Neural progenitor cell (in vitro differentiated cells): ENCODE measurements at places on chromosomes 6 and 20. TPM values are rescaled to one million over a fixed set of nuclear protein-coding genes. Genes with fewer than 3 reads are reported as not detected.

DNA sequence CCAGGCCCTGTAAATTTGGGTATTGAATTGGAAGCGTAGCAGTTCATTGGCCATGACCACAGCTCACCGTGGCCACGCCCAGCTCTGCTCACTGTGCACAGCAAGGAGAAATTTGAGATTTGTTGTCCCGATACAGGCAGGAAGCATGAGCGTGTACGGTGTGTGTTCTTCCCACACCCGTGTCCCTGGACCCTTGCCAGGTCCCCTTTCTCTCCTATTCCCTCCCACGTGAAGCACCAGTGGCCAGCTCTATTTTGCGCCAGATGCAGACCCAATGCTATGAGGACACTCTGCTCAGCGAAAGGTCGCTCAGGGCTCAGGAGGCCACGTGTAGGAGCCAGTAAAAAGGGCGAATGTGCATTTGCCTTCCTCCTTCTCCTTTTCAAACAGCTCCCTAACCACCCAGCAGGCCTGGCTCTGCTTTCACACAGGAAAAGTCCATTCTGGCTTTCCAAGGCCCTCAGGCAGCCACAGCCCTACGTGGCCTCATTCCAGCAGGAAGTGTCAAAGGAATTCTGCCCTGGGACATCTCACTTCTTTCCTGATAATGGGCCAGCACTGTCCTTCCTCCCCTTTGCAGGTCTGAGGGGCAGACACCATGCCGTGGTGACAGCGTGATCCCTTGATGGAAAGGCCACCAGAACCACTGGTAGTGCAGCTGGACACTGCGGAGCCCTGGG, 499.2 kb upstream of the CDH4 start:
- no peak overlapping the region for H3K27ac ChIP-seq
- DNase-seq = no peak
- H3K4me3 ChIP-seq = no peak overlapping the region
- no peaks in the 10 kb centered on the region for H3K4me1 ChIP-seq
- no peaks in the 10 kb centered on the region for H3K36me3 ChIP-seq

DNA sequence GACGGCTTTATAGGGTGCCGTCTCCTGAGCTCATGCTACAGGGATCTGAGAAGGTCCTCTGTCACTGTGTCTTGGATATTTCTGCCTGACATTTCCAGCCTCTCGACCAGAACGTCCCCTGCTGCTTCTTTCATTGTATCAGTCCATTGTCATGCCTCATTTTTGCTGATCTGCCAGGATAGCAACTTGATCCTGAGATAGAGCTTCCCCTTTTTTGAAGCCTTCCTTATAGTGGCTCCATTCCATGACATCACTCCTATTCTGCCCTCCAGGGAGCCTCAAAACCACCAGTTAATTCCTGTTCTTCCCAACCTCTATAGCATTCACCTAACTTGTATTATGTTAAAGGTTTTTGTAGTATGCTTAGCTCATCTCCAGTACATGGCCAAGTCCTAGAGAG, 431.8 kb upstream of the NOX3 start:
- H3K27me3 ChIP-seq = no peaks in the 10 kb centered on the region
- peaks cover 14% of the 10 kb centered on the region for H3K4me1 ChIP-seq
- H3K36me3 ChIP-seq = no peaks in the 10 kb centered on the region

- no peak overlapping the region for H3K4me3 ChIP-seq
- no peaks in the 10 kb centered on the region for H3K4me1 ChIP-seq
- no peaks in the 10 kb centered on the region for H3K27me3 ChIP-seq
- H3K27ac ChIP-seq = no peak overlapping the region
- DNase-seq = no peak
Measured at GRCh38 chr6:109282756-109283155, 99.5 kb downstream of the CD164 start.

Gene TFAP2D
- not detected in 2 replicates for total RNA-seq

GRCh38 chr20:25546048-25546447, 39.3 kb downstream of the NINL start:
- H3K27me3 ChIP-seq = no peaks in the 10 kb centered on the region
- H3K4me1 ChIP-seq = peaks cover 29% of the 10 kb centered on the region
- H3K36me3 ChIP-seq = no peaks in the 10 kb centered on the region
- no peak overlapping the region for H3K27ac ChIP-seq

- DNase-seq = peak; percentile 57
- H3K36me3 ChIP-seq = no peaks in the 10 kb centered on the region
- no peak overlapping the region for H3K27ac ChIP-seq
- no peak overlapping the region for H3K4me3 ChIP-seq
Measured at GRCh38 chr20:19995220-19995863, 21.8 kb upstream of the NAA20 start.

Gene TSPO2
- total RNA-seq = not detected in 2 replicates

Gene CLPSL1
- not detected in 2 replicates for total RNA-seq

Gene DEFB126
- total RNA-seq = not detected in 2 replicates

DNA sequence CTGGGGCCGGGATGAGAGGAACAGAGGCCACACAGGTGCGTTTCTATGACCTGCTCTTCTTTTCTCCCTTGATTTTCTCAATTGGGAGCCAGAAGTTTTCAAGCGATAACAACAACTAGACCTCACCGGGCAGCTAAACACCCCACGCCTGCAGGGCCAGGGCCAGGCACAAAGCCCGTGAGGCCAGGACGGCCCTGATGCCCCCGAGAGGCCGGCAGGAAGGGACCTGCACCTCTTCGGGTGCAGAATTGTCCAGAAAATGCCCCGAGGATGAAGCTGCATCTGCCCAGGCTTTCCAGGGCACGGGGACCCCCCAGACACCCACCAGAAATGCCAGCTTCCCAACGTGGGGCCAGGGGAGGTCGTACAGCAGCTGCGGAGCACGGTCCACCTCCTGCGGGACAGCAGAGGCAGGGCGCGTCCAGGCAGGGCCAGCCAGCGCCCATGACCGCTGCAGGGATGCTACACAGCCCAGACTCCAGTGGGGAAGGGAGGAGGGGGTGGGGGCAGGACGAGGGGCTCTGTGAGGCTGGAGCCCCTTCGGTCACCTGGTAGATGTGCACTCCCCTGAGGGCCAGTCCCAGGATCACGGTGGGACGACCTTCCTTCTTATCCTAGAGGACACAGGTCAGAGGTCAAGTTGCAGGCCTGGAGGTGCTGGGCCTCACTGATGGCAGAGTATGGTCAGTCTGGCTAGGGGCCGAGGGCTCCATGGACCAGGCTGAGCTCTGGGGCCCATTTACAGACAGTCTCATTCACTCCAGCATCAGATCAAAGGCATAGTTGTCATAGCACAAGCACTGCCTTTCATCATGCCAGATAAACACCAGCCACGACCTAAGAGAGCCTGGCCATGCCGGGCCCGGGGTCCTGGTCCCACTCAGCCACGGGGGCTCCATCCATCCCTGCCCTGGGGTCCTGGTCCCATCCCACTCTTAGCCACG, 16.4 kb downstream of the FRMD1 start:
- H3K4me3 ChIP-seq = no peak overlapping the region
- no peaks in the 10 kb centered on the region for H3K36me3 ChIP-seq
- no peak overlapping the region for H3K27ac ChIP-seq
- no peaks in the 10 kb centered on the region for H3K4me1 ChIP-seq
- no peaks in the 10 kb centered on the region for H3K27me3 ChIP-seq

Gene OVOL2
- 0.25 and 0.62 TPM in 2 replicates for total RNA-seq

Gene SMPDL3A
- 1.2 and 2.0 TPM in 2 replicates for total RNA-seq

DNA sequence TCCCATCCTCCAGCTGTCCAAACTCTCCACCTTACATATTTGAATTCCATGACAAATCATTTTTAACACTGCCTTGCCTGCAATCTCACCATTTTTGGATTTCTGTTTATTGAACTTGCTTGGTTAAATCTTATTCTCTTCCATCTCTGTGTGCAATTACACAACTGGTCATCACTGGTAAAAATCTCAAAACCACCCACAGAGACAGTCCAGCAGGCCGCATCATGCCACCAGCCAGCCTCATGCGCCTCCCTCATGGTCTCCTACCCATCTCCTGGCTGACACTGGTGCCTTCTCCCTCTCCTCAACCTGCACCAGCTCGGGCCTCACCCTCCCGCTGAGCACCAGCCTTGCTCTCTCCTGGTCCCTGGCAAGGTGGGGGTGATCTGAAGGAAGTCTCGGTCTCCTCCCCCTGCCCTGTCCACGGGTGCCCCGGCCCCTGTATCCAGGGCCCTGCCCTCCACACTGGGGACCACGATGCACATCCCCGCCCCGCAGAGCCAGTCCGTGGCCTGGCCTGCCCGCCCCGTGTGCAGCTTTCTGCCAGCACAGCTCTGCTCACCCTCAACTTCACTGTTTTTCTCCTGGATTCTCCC, 92.0 kb downstream of the THBS2 start:
- no peak overlapping the region for H3K4me3 ChIP-seq
- no peaks in the 10 kb centered on the region for H3K36me3 ChIP-seq
- H3K27ac ChIP-seq = no peak overlapping the region
- no peaks in the 10 kb centered on the region for H3K27me3 ChIP-seq

GRCh38 chr6:474453-475185, 83.1 kb downstream of the IRF4 start:
- H3K27me3 ChIP-seq = no peaks in the 10 kb centered on the region
- H3K36me3 ChIP-seq = no peaks in the 10 kb centered on the region
- H3K4me3 ChIP-seq = no peak overlapping the region
- DNase-seq = peak; percentile 40
- peaks cover 24% of the 10 kb centered on the region for H3K4me1 ChIP-seq
- no peak overlapping the region for H3K27ac ChIP-seq

DNA sequence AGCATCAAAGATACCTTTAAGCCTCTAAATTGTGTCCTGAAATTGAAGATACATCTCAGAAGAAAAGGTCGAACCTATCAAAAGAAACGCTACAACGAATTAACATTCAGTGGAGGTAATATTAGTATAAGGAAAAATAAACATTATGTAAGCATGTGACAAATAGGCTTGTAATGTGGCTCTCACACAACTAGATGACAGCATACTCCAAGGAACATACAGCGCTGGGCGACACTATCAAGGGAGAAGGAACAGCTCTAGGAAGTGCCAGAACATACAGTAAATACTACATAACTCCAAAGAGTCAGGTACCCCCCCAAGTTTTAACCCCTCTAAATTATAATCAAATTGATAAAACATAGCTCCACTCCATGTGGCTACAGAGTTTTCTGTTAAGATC, 103.5 kb downstream of the LAMP5 start:
- DNase-seq = peak; percentile 59
- no peaks in the 10 kb centered on the region for H3K4me1 ChIP-seq
- no peaks in the 10 kb centered on the region for H3K27me3 ChIP-seq
- no peak overlapping the region for H3K27ac ChIP-seq
- no peak overlapping the region for H3K4me3 ChIP-seq
- H3K36me3 ChIP-seq = no peaks in the 10 kb centered on the region

DNA sequence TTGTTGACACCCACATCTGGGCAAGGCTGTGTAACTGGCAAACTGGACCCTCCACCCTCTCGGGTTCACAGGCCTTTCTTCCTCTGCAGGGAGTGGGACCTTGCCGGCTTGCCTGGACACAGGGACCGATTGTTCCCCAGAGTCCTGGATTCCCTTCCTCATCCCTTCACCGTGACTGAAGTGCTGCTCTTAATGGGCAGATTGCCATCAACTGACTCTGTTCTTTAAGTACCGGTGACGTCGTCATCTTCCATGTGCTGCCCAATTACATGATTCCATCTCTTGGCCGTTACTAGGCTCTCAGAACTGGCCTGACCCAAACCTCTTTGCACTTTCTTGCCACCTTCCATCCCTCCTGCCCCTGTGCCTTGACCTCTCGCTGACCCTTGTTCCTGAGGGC, 85.4 kb downstream of the EYA4 start:
- no peak for DNase-seq
- no peaks in the 10 kb centered on the region for H3K27me3 ChIP-seq
- no peaks in the 10 kb centered on the region for H3K4me1 ChIP-seq
- no peak overlapping the region for H3K27ac ChIP-seq
- H3K36me3 ChIP-seq = no peaks in the 10 kb centered on the region

GRCh38 chr6:89032599-89032998, 48.0 kb upstream of the PNRC1 start:
- H3K27ac ChIP-seq = no peak overlapping the region
- DNase-seq = no peak
- H3K36me3 ChIP-seq = no peaks in the 10 kb centered on the region
- peaks cover 10% of the 10 kb centered on the region for H3K4me1 ChIP-seq
- no peak overlapping the region for H3K4me3 ChIP-seq
- no peaks in the 10 kb centered on the region for H3K27me3 ChIP-seq

Gene CTAGE9
- not detected in 2 replicates for total RNA-seq

- peaks cover 7% of the 10 kb centered on the region for H3K36me3 ChIP-seq
- H3K27me3 ChIP-seq = peaks cover 34% of the 10 kb centered on the region
- peak; percentile 98 for DNase-seq
- peak within 1 kb of the TSS; percentile 94 for H3K27ac ChIP-seq
- H3K4me1 ChIP-seq = peaks cover 6% of the 10 kb centered on the region
- H3K4me3 ChIP-seq = peak within 1 kb of the TSS; percentile 98
Measured at GRCh38 chr20:543369-544152, at the start of gene CSNK2A1. Gene CSNK2A1 (minus strand): TSS chr20:543790. CDS start chr20:508551, 35,239 bp downstream.

DNA sequence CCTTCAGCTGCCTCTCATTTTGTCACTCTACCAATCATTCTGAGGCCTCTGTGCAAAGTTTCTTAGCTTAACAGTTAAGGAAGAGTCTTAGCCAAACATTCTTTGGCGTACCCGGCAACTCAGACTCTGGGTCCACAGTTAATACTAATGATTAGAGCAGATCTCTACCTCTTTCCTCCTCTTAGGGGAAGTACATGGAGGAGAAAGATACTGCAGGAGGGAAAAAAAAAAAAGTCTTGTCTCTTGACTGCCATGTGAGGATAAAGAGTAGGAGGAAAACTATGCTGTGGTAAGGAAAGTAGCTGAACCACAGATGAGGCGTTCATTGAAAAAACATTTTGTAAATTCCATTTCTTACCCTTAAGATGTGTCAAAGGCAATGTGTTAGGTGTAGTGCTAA, 44.0 kb upstream of the MARCKS start:
- no peak overlapping the region for H3K27ac ChIP-seq
- no peaks in the 10 kb centered on the region for H3K4me1 ChIP-seq
- DNase-seq = no peak
- H3K27me3 ChIP-seq = no peaks in the 10 kb centered on the region

DNA sequence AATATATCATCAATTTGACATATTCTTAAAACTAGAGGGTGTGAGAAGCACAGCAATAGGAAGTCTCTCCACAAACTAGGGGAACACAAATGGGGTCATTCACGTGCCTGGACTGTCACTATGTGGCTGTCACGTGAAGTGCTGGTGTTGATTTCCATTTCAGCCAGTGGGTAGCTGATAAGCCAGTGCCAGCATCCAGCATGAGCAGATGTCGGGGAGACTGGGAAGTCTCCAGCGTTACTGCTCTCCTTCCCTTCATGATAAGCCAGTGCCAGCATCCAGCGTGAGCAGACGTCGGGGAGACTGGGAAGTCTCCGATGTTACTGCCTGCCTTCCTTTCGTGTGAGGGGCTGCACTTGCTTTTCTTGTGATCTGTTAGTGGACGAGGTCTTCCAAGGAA, 5.6 kb upstream of the SLC17A9 start:
- H3K4me3 ChIP-seq = no peak overlapping the region
- no peaks in the 10 kb centered on the region for H3K4me1 ChIP-seq

DNA sequence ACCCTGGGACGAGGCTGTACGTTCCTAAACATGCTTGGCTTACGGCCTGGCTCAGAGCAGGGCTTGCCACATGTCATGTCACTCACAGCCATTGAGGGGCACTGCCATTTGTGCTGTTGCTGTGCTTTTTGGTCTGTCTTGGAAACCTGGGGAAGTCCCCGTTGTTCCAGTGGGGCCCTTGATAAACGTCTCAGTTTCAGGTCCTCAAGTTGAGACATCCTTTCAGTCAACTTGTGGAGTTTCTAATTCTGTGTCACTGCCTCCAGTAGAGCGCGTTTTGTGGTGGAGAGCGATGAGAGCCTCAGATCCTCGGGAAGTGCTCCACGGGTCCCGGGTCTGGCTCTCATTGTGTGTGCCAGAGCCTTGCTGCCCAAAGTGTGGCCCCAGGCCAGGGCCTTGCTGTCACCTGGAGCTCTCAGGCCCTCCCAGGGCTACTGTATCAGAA, 43.0 kb upstream of the CCR6 start:
- H3K27ac ChIP-seq = no peak overlapping the region
- H3K27me3 ChIP-seq = no peaks in the 10 kb centered on the region
- H3K4me1 ChIP-seq = peaks cover 13% of the 10 kb centered on the region
- no peak overlapping the region for H3K4me3 ChIP-seq
- no peak for DNase-seq
